ENCODE measurements at places on chromosomes 1 and 21.

DNA sequence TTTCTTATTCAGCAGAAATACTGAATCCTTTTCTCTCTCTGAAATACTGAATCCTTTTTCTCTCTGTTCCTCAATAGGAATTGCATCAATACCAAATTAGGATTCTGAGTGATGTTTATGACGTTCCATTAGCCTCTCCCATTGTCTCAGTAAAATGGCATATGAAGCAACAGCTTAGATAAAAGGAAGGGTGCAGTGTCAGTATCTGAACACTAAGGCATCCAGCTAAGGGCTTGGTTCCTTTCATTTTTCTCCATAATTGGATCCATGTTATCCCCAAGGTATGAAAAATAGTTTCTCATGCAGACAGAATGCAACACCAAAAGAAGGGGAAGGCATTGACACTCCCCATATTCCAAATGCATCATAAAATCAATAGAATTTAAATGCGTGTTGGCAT is 61.5 kb upstream of the RAVER2 start:
- no peak for DNase-seq

DNA sequence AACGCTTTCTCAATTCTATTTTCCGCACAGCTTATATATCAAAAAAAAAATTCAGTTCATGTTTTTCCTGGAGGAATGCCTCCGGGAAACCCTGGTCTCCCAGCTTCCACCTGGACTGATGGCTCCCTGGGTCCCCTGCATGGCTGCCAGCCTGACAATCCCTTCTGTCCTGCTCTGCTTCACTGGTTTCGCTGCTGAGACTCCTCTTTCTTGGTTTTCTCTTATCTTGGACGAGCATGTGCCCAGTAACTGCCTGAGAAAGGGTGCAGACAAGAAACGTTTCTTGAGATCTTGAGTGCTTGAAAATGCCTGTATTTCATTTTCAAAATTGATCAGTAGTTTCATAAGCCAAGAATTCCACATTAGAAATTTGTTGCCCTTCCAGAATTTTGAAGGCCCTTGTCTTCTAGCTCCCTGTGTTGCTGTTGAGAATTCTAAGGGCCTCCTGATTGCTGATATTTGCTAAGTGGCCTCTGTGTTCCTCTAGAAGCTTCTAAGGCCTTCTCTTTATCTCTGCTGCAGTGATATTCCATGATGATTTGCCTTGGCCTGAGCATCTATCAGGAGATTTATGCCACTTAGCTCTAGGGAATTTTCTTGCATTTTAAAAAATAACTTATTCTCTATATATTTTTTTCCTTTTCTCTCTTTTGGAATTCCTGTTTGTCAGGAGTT is 44.7 kb downstream of the ETS2 start:
- no peak for DNase-seq

- no peak for DNase-seq
Observed at GRCh38 chr21:33261635-33262034, 4.5 kb upstream of the IL10RB start.

DNA sequence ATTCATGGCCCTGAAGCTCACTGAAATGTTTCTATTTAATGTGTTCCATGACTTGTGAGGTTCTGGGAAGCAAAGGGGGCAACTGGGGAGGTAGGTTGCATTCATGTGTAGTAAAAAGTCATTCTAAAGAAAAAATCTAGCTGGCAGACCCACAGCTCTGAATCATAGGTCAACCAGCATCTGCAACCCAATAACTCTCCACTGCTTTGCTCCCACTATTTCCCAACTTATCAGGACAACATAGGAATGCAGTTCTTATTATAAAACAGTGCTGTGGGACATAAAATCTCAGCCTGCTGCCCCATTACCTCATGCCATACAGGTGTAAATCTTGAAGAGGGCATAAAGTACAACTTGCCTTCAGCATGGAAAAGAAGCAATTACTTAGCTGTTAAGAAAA is 576.1 kb upstream of the PTBP2 start:
- no peak for DNase-seq

Data from stimulated activated CD8-positive, alpha-beta memory T cell treated with anti-CD3 and anti-CD28 coated beads, Interleukin-7, amount 100 ng/mL, for 1 hour (primary cell).